ENCODE measurements at places on chromosomes 3 and 15.

- peak; percentile 82 for DNase-seq
These were observed at the start of gene APOD for GRCh38 chr3:195583831-195584542. APOD (minus strand) TSS chr3:195583940; CDS start chr3:195579461, 4,479 bp downstream.

GRCh38 chr3:9396632-9397331, 633 bp upstream of the SETD5 start:
- peak; percentile 92 for DNase-seq

DNA sequence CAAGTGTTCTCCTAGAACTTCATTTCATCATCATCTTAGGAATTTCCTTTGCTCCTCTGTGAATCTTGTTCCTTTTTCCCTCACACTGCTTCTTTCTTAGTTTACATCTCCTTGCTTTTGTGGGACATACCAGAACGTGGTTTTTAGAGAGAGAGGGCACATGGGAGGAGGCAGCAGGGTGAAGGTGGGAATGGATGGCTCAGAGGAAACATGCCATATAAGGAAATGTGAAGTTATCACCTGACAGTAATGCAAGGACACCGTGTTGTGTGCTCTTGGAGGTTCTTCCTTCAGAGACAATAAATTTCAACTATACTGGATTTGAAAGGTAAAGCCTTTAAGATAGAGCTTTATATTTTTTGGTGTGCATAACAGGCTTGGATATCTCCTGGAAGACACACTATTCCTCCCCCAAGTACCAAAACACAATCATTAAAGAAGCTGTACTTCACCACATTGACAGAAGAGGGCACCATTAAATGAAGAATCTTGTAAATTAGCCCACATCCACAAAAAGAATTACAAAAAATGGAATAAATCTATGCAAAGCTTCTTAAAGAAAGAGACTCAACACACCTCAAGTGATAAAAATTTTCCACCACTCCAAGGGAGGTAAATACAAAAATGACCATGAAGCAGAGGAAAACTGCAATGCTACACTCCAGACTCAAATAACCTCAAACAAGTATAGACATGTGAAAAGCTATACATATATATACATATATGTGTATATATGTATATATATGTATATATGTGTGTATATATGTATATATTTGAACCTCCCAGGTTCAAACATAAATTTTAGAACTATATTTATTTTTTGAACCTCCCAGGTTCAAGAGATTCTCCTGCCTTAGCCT, 26.1 kb downstream of the RPL39L start:
- DNase-seq = peak; percentile 34

DNA sequence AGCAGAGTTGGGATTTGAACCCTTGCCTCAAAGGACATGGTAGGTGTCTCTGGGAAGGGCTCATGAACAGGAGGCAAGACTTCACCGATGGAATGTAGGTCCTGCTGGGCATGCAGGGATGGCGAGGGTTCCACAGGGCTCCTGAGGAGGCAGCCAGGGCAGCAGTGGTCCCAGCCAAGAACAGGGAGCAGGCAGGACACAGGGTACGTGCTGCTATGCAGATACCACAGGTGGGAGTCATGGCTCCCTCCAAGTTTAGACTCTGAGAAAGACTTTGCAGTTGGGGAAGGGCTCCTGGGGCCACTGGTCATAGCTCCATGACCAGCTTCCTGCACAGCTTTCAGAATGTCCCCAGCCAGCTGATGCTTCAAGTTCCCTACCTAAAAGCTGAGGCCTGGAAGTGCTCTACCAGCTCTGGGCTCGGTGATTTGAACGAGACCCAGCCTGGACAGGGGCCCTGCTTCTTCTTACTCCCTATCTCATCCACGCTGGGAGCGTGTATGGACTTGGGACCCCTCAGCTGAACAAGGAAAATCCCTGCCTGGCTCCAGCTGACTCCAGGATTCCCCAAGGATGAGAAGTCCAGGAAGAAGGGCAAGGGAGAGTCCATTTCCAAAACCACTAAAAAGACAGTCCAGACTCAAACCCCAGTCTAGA, 747 bp downstream of the MYL3 start:
- DNase-seq = no peak

DNA sequence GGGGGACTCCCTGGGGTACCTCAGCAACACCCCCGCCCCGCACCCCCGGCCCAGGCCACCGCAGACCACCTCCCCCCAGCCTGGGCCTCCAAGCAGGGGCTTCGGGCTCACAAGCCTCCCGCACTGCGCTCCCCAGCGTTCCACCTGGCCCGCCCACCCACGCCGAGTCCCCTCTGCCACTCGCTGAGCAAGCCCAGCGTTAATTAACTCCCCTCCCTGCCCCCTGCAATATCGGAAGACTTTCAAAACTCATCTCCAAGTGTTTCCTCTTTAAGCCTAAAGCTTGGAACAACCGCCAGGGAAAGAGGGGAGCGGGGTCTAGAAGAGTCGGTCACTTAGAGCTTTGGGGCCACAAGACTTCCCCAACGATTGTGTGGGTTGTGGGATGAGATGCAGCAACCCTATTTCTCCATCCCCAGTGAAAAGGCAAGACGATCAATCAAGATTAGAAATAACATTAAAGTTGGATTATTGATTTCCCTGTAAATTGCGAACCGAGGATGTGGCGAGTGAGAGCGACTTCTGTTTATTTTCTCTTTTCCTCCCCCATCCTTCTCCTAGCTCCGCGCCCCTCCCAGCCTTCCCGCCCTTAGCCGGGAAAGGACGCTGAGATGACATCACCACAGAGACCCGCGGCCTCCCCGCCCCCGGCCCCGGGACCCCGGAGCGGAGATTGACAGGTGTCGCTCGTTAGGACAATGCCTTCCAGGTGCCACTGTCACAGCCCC, 30.2 kb downstream of the NR2F2 start:
- no peak for DNase-seq

- DNase-seq = no peak
These were observed 59.9 kb upstream of the CHRM5 start for GRCh38 chr15:33908406-33908805.

- no peak for DNase-seq
These were observed 14.6 kb upstream of the ARPP21 start for GRCh38 chr3:35624698-35625097.

DNA sequence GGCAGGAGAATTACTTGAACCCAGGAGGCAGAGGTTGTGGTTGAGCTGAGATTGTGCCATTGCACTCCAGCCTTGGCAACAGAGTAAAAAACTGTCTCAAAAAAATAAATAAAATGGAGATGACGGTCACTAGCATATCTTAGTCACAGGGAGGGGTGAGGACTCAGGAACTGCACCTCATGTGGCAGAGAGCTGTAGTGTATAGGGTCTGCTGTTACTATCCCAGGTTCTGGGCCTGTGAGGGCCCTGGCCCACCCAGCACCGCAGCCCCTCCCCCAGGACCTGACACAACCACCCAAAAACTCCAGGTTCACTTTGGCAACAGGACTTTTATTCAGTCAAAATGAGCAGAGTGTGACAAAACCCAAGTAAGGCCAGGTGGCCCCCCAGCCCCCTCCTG, 22.3 kb downstream of the RNU5B-1 start:
- DNase-seq = no peak

GRCh38 chr3:64259636-64260035, 34.4 kb upstream of the PRICKLE2 start:
- DNase-seq = no peak

GRCh38 chr3:97838393-97838792, 16.6 kb downstream of the CRYBG3 start:
- DNase-seq = no peak

DNA sequence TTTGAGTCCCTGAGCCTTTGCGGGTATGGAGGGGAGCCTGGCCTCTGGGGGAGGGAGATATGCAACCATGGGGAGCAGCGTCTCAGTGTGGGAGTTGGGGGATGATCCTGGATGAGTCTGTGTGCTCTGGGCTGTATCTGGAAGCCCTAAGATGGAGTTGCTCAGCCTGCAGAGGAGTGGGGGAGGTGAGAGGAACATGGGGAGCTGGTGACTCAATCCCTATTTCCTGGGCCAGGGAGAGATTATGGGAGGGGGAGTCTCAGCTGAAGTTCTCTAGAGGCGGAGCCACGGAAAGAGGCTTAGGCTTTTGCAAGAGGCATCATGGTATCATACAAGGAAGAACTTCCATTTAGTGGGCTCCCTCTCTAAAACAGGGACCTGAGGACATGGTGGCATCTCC, 59.5 kb upstream of the TMEM115 start:
- DNase-seq = no peak

- DNase-seq = no peak
These were observed 29.5 kb upstream of the IL20RB start for GRCh38 chr3:136928240-136928639.

DNA sequence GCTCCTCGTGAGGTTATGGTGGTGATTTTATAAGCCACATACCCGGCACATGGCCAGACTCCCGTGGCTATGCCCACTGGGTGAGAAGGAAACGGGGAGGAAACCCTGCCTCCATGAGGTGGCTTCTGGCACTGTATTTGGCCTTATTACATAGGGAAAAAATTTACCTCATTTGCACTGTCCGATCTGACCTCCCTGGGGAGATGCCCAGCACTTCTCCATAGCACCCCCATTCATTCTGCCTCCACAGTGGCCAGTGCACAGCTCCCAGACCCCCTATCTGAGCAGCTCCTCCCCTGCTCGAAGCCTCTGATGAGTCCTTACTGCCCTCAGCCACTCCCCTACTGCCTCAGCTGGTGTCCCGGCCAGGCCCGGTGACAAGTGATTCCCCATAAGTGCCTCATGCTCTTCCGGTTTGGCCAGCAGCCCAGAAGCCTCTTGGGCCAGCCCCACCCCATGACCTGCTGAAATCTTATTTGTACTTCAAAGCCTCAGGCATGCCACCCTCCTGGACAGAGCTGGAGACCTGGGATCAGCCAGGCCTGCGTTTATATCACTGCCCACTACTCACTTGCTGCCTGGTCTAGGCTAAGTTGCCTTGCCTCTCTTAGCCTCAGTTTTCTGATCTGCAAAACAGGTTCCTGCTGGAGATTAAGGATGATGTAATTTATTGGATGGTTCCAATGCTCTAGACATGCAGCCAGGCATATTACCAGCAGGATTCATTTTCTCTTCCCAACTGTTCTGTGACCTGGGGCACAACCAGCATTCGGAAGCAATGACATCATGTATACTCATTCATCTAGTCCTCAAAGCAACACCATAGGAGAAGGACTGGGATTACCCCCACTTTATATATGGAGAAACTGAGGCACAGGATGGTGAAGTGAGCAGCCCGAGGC, 30.6 kb upstream of the SLC6A6 start:
- DNase-seq = peak; percentile 73

DNA sequence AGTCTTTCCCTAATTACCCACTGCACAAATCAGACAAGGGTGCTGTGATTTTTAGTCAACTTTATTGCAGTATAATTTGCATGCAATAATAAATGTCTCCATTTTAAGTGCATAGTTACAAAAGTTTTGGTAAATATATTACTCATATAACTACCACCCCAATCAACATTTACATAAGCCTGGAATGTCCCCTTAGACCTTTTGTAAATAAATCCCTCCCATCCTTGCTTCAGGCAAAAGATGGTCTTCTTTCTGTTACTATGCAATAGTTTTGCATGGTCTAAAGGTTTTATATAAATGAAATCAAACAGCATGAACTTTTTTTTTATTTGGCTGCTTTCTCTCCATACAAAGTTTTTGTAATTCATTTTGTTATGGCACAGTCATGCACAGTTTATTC, 235.4 kb downstream of the PYDC2 start:
- DNase-seq = no peak

DNA sequence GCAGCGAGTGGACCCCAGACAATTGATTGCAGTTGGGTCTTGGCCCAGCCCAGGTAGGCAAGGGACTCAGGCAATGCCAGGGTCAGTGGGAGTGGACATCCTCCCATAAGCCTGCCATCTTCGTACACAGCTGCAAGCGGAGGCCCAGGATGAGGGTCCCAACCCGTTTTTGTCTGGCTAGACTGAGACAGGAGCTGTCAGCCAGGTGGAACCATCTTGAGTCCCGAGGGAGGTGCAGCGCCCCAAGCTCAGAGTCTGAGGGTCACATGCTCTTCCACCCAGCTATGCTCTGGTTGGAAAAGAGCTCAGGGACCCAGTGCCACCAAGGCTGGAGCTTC, 22.6 kb upstream of the IP6K2 start:
- DNase-seq = no peak

- no peak for DNase-seq
These were observed 13.5 kb upstream of the DAZL start for GRCh38 chr3:16618721-16619120.

DNA sequence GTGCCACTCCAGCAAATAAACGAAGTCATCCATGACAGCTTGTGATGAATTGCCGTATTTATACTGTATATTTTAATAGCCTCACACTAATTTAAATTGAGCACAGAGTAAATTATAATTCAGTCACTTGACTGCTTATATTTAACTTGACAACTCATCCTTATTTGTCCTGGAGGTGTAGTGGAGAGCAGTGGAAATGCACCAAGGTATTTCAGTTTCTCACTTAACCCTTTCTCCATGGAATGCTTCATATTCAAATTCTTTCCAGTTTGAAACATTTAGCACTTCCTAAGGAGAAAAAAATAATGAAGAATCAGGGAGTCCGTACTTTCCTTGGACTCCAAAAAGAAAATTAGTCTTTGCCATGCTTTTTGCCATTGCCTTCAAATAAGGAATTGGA, 99.0 kb downstream of the MAP2K5 start:
- DNase-seq = peak; percentile 54

- DNase-seq = no peak
These were observed 322.8 kb downstream of the NEK10 start for GRCh38 chr3:27046351-27046750.

DNA sequence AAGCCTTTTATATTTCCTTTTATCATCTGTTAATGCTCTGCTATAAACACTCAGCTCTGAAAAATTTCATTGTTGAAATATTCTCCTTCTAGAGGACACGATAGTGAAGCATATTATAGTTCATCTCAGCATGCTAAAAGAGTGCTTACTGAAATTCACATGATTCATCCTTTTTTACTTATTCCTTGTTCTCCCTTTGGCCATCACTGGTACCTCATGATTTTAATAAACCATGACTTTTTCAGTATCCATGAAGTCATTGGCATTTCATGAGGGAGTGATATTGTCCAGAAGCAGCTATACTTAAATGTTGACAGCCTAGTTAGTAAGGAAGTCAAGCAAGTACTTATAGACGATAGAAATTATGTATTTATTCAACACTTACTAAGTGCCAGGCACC, 112.7 kb downstream of the PROS1 start:
- no peak for DNase-seq

GRCh38 chr15:50803479-50804180, 38.1 kb upstream of the SPPL2A start:
- no peak for DNase-seq

DNA sequence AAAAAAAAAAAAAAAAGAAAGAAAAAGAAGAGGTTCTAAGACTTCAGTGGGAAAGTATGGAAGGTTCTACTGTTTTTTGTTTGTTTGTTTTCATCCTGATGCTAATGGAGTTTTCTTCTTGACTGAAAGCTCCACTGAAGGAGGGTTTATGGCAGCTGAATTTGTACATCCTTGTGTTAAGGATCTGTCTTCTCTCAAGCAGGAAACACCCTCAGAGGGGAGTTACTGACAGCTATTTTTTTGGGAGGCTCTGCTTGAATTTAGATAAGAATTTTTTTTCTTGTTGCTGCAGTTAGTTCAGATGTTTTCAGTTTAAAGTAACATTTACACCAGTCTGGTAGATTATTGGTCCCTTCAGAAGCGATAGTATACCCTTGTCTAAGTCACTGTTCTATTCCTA, 325.3 kb downstream of the ROBO2 start:
- no peak for DNase-seq
